ENCODE measurements at places on chromosomes 3 and 15.

- DNase-seq = no peak
Observed at GRCh38 chr3:57130571-57131209, 34.5 kb downstream of the IL17RD start.

DNA sequence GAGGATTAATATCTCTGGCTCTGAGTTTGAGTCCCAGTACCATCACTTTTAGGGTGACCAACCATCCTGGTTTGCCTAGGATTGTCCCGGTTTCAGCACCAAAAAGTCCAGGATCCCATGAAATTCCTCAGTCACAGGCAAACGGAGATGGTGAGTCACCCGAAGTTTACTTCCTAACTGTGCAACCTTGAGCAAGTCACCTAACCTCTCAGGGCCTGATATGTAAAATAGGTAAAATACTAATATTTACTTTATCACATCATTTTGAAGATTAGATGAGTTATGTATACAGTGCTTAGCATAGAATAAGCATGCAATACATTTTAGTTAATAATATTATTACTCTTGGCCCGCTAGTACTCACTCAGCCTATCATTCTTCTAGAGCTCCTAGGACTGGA is 91.1 kb upstream of the KCNMB2 start:
- DNase-seq = no peak

GRCh38 chr3:188559072-188559429 is 405.1 kb downstream of the LPP start:
- no peak for DNase-seq

DNA sequence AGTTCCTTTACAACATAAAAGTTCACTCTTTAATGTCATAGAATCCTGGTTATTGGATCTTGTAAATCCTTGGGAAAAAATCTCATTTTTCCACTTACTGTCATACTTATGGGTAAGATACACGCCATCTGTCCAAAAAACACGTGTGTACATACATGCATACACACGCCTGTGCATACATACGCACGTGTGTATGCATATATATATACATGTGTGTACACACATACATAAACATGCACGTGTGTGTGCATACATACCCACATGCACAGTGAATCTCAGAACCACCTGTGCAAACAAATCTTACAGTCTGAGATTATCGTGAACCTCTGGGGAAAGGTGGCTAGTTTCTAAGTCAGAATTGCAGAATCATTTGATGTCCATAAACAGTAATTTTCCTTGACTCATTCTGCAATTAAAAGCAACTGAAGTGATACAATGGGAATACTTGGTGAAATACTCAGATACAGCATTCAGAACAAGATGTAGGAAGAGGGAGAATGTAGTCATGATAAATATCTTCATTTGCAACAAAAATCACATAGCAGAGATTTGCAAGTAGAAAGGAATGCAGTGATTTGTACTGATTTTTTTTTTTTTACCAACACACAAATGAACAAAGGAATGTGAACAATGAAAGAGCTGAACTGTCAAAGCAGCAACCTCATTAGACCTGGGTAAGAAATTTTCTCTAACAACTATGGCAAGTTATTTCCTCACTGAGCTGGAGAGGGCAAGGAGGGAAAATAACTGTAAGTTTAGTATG is 160.6 kb upstream of the POU1F1 start:
- peak; percentile 19 for DNase-seq

DNA sequence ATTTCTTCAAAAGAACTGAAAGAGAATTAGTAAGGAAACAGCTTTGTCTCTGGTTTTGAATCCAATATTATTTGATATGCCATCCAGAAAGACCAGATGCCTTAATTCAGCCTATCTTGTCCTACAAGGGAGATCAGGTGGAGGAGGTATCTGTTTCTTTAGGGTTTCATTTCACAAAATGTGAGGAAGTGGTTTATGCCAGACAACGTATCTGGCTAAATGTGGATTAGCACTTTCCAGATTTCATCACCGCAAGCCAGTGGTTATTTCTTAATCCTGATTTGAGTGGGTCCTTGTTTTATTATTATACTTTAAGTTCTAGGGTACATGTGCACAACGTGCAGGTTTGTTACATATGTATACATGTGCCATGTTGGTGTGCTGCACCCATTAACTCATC is 271.1 kb downstream of the EBLN2 start:
- DNase-seq = no peak

- DNase-seq = no peak
Observed at GRCh38 chr15:53158995-53159394, 368.9 kb upstream of the ONECUT1 start.

DNA sequence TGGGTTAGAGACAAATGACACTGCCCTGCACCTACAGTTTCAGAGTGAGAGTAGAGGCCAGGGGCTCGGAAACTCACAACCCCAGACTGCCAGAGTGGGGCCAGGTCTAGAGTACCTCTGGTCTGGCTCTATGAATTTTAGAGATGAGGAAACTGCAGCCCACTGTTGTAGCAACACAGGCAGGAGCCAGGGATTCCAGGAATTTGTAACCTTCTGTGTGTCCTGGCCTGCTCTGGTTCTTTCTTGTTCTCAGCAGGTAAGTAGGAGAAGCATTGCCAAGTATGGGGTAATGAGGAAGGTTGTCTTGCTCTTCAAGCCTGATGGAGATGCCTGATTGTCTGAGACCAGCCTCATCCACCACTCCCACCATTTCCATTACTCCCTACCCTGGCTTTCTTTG is 221.8 kb downstream of the UACA start:
- no peak for DNase-seq

DNA sequence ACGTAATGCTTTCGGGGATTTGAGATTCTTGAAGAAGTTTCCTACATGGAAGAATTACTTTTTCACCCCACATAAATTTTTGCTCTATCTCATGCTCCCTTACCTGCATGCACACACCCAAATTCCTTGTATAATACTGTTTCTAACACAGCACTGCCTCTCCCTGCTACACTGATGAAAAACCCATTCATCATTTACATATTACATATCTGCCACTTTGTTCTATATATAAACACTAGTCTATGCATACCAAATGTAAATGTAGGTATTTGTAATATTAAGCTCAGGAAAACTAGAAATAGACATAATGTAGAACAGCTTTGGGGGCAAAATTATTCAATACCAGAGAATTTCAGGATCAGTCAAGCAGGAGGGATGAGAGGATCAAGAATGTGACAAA is 182.6 kb upstream of the SEMA6D start:
- DNase-seq = no peak
